ENCODE measurements at places on chromosomes 4 and X. TPM values are rescaled to one million over a fixed set of nuclear protein-coding genes. Genes with fewer than 3 reads are reported as not detected.

The SNX12 gene
- 50.8 TPM for total RNA-seq

The DNAAF6 gene
- not detected for total RNA-seq

The ZCCHC18 gene
- total RNA-seq: 1.7 TPM

The MTNR1A gene
- not detected for total RNA-seq

The OPHN1 gene
- total RNA-seq: 3.5 TPM

- no peak for DNase-seq
Measured at GRCh38 chrX:37958525-37959211, 47.7 kb upstream of the SYTL5 start.

DNA sequence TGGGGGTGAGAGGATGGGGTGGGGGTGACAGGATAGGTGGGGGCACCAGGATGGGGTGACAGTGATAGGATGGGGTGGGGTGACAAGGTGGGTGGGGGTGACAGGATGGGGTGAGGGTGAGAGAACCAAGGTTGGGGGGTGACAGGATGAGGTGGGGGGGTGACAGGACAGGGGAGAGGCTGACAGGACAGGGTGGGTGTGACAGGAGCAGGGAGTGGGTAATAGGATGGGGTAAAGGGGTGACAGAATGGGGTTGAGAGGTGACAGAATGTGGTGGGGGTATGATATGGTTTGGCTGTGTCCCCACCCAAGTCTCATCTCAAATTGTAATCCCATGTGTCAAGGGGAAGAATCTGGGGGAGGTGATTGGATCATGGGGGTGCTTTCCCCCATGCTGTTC lies 26.0 kb downstream of the RNF212 start:
- no peak for DNase-seq

- DNase-seq: no peak
Measured at GRCh38 chrX:39827951-39828350, 269.8 kb downstream of the BCOR start.

DNA sequence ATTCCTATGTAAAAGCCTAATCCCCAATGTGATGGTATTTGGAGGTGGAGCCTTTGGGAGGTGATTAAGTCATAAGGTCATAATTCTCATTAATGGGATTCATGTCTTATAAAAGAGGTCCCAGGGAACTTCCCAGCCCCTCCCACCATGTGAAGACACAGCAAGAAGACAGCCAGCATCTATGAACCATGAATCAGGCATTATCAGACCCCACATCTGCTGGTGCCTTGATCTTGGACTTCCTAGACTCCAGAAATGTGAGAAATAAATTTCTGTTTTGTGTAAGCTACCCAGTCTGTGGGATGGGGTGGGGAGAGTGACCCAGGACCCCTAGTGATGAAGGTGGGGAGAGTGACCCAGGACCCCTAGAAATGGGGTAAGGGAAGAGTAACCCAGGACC lies 6.1 kb upstream of the DAPP1 start:
- no peak for DNase-seq

GRCh38 chr4:123278755-123279154 lies 117.8 kb upstream of the SPRY1 start:
- DNase-seq: no peak

- DNase-seq: no peak
Measured at GRCh38 chr4:102828497-102828808, 1.1 kb upstream of the UBE2D3 start.

GRCh38 chr4:166662266-166662843 lies 571.9 kb downstream of the SPOCK3 start:
- no peak for DNase-seq

GRCh38 chrX:134936542-134936941 lies 54.2 kb upstream of the SMIM10 start:
- DNase-seq: no peak

DNA sequence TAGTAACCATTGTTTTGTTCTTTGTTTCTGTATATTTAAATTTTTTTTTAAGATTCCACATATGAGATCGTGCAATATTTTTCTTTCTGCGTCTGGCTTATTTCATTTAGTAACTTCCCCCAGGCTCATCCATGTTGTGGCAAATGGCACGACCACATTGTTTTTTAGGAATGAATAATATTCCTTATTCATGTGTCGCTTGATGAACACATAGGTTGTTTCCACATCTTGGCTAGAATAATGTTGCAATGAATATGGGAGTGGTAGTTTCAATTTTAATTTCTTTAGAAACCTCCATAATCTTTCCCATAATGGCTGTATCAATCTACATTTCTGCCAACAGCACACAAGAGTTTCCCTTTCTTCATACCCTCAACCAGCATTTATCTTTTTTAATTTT lies 166.8 kb upstream of the NR3C2 start:
- DNase-seq: no peak

GRCh38 chr4:67929426-67929825 lies 33.9 kb downstream of the TMPRSS11A start:
- DNase-seq: no peak

GRCh38 chrX:111339212-111339611 lies 68.9 kb upstream of the CAPN6 start:
- no peak for DNase-seq

DNA sequence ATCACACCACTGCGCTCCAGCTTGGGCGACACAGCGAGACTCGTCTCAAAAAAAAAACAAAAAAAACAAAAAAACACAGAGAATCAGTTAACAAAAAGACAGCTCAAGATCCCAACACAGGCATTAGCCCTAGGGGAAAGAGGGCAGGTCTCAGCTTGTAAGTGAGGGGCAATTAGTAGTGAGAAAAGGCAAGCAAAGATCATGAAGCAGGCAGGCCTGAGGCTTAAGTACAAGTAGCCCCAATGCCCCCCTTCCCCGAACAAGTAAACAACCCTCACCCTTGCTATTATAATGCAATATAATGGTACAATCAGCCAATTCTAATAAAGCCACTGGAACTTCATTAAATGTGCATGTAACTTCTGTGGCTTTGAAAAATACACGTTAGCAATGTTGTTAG lies 17.0 kb downstream of the ADGRA3 start:
- DNase-seq: no peak

GRCh38 chr4:113141901-113142346 lies 92.5 kb downstream of the ANK2 start:
- no peak for DNase-seq

GRCh38 chr4:78360466-78360865 lies 191.1 kb upstream of the ANXA3 start:
- no peak for DNase-seq

GRCh38 chr4:176034499-176034898 lies 31.1 kb upstream of the WDR17 start:
- peak; percentile 29 for DNase-seq

- no peak for DNase-seq
Measured at GRCh38 chr4:53573696-53574095, 17.6 kb downstream of the LNX1 start.

- no peak for DNase-seq
Measured at GRCh38 chr4:84085986-84086385, 413.1 kb downstream of the NKX6-1 start.

DNA sequence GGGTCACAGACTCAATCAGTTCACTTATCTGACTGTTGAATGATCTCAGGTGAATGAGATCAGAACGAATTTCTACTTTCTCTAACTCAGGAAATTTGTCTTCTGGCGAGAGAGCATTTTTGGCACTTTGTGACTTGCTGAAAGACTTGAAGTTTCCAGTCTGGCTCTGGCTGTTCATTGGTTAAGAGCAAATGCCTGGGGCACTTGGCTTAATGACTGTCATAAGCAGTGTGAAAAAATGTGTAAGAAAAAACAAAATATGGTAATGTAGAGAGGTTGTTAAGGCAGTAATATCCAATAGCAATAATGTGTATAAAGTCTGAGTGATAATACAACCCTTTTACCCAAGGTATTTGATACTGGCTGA lies 71.3 kb upstream of the PGRMC2 start:
- no peak for DNase-seq

Measured in heart right ventricle (tissue), 16 donors.